ENCODE measurements at places on chromosomes 1 and 21. TPM values are rescaled to one million over a fixed set of nuclear protein-coding genes. Genes with fewer than 3 reads are reported as not detected.

GRCh38 chr1:213274140-213274539 is 223.1 kb downstream of the RPS6KC1 start:
- no peaks in the 10 kb centered on the region for H3K4me1 ChIP-seq
- DNase-seq, result no peak
- H3K27me3 ChIP-seq, result no peaks in the 10 kb centered on the region
- H3K36me3 ChIP-seq, result no peaks in the 10 kb centered on the region
- H3K27ac ChIP-seq, result no peak overlapping the region
- H3K4me3 ChIP-seq, result no peak overlapping the region

GRCh38 chr1:70248729-70249128 is 27.5 kb downstream of the SRSF11 start:
- no peak for DNase-seq
- H3K36me3 ChIP-seq, result peaks cover 82% of the 10 kb centered on the region

Gene ZFP69
- 4.4 TPM for total RNA-seq

DNA sequence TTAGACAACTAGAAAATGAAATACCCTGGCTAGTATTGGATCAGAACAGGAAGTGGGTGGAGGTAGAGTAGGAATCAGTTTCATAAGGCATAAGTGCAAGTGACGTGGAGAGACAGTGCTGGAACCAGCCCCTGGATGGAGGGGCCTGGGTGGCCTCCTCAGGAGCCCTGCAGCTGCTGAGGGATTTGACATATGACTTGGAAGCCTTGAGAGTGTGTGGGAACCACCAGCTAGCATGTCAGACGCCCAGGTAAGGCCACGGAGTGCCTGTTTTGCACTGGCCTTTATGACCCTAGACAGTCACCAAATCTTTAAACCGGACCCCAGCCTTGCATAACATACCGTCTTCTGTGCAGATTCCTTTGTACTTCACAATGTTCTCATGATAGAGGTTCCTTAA is 94.4 kb downstream of the RAVER2 start:
- no peaks in the 10 kb centered on the region for H3K4me1 ChIP-seq
- no peak overlapping the region for H3K4me3 ChIP-seq
- no peaks in the 10 kb centered on the region for H3K27me3 ChIP-seq
- H3K27ac ChIP-seq, result no peak overlapping the region

DNA sequence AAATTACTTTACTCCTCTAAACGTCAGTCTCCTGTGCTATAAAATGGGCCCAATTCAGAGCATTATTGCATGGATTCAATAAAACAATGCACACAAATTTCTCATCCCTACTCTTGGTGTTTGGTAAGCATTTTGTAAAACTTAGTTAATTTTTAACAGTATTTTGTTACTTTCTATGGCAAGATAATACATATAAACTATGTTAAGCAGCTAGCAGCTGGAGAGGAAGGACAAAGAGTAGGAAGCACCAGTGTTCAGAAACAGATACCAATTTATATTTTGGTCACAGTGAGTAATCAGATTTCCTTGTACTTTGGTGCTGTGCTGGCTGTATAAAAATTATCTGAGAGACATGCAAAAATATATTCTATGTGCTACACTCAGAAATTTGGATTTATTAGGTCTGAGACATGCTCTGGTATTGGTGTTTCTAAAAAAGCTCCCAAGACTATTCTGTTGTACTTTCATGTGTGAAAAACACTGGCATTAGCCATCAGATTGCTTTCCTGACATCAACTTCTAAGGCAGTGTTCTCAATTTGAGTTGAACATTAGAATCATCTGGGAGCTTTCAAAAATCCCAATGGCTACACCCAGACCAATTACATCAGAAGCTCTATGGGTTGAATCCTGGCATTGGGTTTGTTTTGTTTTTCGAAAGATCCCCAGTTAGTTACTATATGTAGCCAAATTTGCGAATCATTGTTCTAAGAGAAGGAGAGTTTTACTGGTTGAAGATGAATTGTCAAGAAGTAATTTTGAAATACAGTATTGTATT is 100.3 kb upstream of the C1orf87 start:
- no peaks in the 10 kb centered on the region for H3K4me1 ChIP-seq
- no peak overlapping the region for H3K4me3 ChIP-seq
- DNase-seq, result no peak
- no peaks in the 10 kb centered on the region for H3K36me3 ChIP-seq
- no peak overlapping the region for H3K27ac ChIP-seq
- H3K27me3 ChIP-seq, result no peaks in the 10 kb centered on the region

- no peaks in the 10 kb centered on the region for H3K27me3 ChIP-seq
- H3K4me3 ChIP-seq, result no peak overlapping the region
These were observed 26.7 kb downstream of the CDCA8 start for GRCh38 chr1:37718901-37719571.

- peaks cover 42% of the 10 kb centered on the region for H3K4me1 ChIP-seq
- no peaks in the 10 kb centered on the region for H3K36me3 ChIP-seq
- H3K4me3 ChIP-seq, result no peak overlapping the region
These were observed 11.9 kb downstream of the WASF2 start for GRCh38 chr1:27478098-27478497.

DNA sequence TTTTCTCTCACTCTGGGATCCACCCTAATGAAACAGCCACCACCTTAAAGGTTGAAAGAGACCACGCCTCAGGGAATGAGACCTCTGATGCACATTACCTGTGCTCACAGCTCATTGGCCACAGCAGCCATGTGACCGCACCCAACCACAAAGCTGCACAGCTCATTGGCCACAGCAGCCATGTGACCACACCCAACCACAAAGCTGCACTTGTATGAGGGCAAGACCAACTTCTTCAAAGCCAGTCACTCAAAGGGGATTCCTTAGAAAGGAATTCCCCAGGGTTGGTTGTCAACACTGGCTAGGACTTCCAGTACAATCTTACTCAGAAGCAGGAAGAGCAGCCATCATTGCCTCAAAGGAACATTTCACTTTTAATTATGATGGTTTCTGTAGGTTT is 43.6 kb upstream of the PDE9A start:
- H3K27ac ChIP-seq, result no peak overlapping the region
- DNase-seq, result peak; percentile 27
- H3K36me3 ChIP-seq, result no peaks in the 10 kb centered on the region
- H3K4me3 ChIP-seq, result no peak overlapping the region
- H3K27me3 ChIP-seq, result no peaks in the 10 kb centered on the region

GRCh38 chr1:223473601-223474344 is 80.6 kb downstream of the CCDC185 start:
- H3K27me3 ChIP-seq, result peaks cover 15% of the 10 kb centered on the region
- H3K27ac ChIP-seq, result no peak overlapping the region
- H3K4me3 ChIP-seq, result no peak overlapping the region
- no peaks in the 10 kb centered on the region for H3K4me1 ChIP-seq
- H3K36me3 ChIP-seq, result no peaks in the 10 kb centered on the region
- no peak for DNase-seq

Gene FLAD1
- 64.3 TPM for total RNA-seq

Gene CLDN17
- not detected for total RNA-seq

Gene CHIT1
- total RNA-seq, result 1.1 TPM

Gene FCRLB
- total RNA-seq, result 1.1 TPM

DNA sequence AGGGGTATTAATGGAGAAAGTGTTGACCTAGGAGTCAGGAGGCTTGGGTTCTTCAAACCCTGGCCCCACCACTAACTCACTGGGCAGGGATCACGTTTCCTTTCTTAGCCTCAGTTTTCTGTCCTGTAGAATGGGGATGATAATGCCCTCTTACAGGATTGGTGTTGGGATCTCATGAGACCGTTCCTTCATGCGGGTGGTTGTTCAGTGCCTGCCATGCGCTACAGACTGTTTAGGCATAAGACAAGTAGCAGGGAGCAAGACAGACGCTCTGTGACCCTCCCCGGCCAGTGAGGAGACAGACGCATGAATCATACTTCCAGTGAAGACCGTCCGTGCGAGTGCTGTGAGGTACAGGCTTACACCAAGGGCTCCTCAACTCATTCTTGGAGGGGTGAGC is 81.7 kb downstream of the MAN1C1 start:
- peaks cover 5% of the 10 kb centered on the region for H3K36me3 ChIP-seq
- H3K27me3 ChIP-seq, result peaks cover 3% of the 10 kb centered on the region
- H3K27ac ChIP-seq, result no peak overlapping the region
- H3K4me1 ChIP-seq, result peaks cover 44% of the 10 kb centered on the region
- DNase-seq, result no peak

- peak overlapping the region; percentile 95 for H3K4me3 ChIP-seq
- H3K27me3 ChIP-seq, result no peaks in the 10 kb centered on the region
- peaks cover 19% of the 10 kb centered on the region for H3K4me1 ChIP-seq
- peak overlapping the region; percentile 73 for H3K27ac ChIP-seq
- H3K36me3 ChIP-seq, result no peaks in the 10 kb centered on the region
These were observed 816 bp downstream of the EDEM3 start for GRCh38 chr1:184753608-184754475.

DNA sequence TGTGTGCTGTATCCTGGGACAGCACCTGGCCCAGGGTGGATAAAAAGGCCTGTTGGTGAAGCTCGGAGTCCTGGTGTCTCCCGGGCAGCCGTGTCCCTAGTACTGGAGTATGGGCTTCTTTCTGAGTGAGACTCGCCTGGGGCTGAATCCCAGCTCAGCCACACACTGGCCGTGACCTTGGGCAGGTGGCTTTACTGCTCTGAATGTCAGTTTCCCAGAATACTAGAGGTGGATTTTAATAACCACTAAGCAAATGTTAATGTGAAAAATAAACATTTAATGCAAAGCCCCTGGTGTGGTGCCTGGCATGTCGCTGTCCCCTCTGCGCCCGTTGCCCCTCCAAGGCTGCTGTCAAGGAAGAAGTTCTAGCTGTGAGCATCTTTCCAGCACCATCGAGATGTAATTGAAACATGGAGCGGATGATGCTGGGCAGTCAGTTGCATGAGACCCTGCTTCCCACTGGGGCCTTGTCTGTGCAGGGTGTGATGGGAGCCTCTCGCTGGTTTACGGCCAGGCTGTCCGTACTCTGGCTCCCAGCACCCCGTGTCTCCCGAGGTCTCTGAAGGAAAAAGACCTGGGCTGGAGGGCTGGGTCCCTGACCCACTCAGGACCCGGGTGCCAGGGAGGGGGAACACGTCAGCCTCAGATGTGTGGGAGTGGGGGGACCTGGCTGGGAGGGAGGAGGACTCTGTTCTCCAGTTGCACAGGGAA is 527.8 kb downstream of the MATN1 start:
- H3K4me1 ChIP-seq, result peaks cover 23% of the 10 kb centered on the region
- H3K27ac ChIP-seq, result no peak overlapping the region
- H3K4me3 ChIP-seq, result no peak overlapping the region
- H3K36me3 ChIP-seq, result no peaks in the 10 kb centered on the region

DNA sequence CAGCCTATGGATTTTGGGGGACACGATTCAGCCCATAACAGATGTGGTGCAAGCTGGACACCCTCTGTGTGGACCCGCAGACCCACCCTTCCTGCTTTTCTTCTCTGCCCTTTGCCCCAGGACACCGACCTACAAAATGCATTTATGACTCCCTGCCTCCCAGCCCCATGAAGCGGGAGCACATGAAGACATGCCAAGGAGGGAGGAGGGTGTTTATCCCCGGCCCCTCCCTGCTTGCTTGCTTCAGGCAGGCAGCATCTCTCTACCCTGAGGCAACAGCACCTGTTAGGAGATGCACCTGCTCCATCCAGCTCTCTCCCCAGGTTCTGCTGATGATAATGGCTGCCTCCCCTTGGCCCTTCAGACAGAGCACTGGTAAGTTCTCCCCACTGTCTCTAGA is 187.5 kb downstream of the PSMG1 start:
- H3K27me3 ChIP-seq, result peaks cover 7% of the 10 kb centered on the region
- no peaks in the 10 kb centered on the region for H3K36me3 ChIP-seq
- DNase-seq, result no peak
- no peak overlapping the region for H3K27ac ChIP-seq
- no peaks in the 10 kb centered on the region for H3K4me1 ChIP-seq
- no peak overlapping the region for H3K4me3 ChIP-seq

Gene PRR9
- not detected for total RNA-seq

DNA sequence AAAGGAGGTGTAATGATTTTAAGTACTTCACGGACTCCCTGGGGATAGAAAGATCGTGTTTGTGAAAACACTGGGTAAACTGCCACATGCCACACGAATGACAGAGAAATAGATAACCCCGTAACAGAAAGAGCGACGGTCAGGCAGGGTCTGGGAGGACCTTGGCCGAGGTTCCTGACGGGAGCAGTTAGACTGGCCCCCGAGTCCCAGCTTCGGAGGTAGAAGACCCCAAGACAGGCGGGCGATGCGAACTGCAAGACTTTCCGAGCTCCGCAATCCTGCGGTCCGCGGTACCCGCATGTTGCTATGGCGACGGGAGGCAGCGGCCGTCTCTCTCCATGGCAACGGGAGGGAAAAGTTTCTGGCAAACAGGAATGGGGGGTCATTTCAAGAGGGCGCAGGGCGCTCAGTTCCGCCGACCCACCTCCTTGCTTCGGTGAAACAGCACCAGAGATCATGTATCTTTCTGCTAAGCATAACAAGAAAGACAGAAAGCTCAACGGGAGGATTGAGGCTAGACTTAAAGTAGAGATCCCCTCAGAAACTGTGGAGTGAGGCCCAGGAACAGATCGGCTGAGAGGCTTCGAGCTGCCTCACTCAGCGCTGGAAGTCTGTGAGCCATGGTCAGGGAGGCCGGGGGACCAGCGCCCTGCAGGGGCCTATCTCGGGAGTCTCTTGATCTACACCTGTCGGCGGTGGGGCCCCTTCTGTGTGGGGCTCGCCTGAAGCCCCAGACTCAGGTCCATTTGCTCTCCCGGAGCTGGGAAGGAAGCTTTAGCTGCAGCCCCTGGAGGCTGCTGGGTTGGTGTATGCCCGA is 685 bp upstream of the SYT6 start:
- peak overlapping the region; percentile 4 for H3K4me3 ChIP-seq
- no peak for DNase-seq
- H3K36me3 ChIP-seq, result no peaks in the 10 kb centered on the region
- H3K27ac ChIP-seq, result no peak overlapping the region
- H3K4me1 ChIP-seq, result no peaks in the 10 kb centered on the region

- no peak overlapping the region for H3K4me3 ChIP-seq
- H3K27ac ChIP-seq, result no peak overlapping the region
- no peaks in the 10 kb centered on the region for H3K27me3 ChIP-seq
- DNase-seq, result no peak
- no peaks in the 10 kb centered on the region for H3K36me3 ChIP-seq
These were observed 18.1 kb upstream of the LRRC52 start for GRCh38 chr1:165525708-165526107.

DNA sequence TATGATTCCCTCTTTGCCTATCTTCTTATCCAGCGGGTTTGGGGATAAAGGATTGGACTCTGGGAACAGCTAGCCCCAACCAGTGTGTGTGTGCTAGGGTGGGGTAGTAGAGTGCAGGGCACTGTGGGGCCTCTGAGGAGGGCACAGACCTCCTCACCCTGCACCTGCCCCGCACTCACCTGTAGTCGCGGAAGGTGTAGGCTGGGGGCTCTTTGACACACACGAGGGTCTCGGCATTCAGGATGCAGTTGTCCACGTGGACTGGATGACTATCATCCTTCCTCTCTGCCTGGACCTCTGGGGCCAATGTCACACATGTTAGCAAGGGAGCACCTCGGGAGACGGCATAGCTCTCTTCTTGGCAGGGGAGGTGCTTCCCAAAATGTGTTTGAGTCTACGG is 8.0 kb upstream of the CLDN19 start:
- H3K4me3 ChIP-seq, result no peak overlapping the region
- peaks cover 2% of the 10 kb centered on the region for H3K4me1 ChIP-seq

Gene KRTAP19-3
- total RNA-seq, result not detected

All from T-cell (primary cell).